ENCODE measurements at places on chromosomes 12 and 14. TPM values are rescaled to one million over a fixed set of nuclear protein-coding genes. Genes with fewer than 3 reads are reported as not detected.

- DNase-seq: no peak
Measured at GRCh38 chr12:121858662-121859572, at the start of gene HPD. HPD (minus strand) TSS chr12:121858859; CDS start chr12:121858823, 36 bp downstream.

INHBC gene
- not detected for total RNA-seq

ESRRB gene
- not detected for total RNA-seq

GRCh38 chr12:50088577-50089335 is 3.6 kb downstream of the SMARCD1 start:
- DNase-seq: no peak

GRCh38 chr14:105068818-105069217 is 3.6 kb upstream of the GPR132 start:
- DNase-seq: no peak

SERPINA12 gene
- total RNA-seq: not detected

GRCh38 chr12:71610031-71610795 is 53.4 kb downstream of the ZFC3H1 start:
- no peak for DNase-seq

BATF gene
- 7.6 TPM for total RNA-seq

RNASE7 gene
- not detected for total RNA-seq

DNA sequence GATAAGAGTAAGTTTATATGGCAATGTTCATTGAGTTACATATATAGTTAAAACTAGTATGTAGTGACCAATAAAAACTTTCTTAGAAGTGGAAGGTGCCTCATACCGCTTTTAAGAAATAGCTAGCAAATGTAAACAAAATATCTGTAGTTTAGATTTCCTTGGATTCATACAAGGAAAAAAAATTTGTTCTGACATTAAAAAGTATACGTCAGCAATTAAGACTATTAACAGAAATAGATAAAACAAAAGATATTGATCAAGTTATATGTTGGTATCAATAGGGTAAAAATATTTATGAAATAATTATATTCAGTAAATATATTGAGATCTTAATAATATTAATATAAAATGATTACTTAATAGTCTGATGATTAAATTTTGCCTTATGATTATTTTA is 718.8 kb upstream of the LRFN5 start:
- DNase-seq: no peak

- DNase-seq: no peak
Measured at GRCh38 chr12:72072592-72073212, 134.1 kb downstream of the TPH2 start.

All from esophagus squamous epithelium (tissue), 5 donors.